Left renal cortex interstitium (tissue), 4 donors: ENCODE measurements at places on chromosomes 1 and 21.

DNA sequence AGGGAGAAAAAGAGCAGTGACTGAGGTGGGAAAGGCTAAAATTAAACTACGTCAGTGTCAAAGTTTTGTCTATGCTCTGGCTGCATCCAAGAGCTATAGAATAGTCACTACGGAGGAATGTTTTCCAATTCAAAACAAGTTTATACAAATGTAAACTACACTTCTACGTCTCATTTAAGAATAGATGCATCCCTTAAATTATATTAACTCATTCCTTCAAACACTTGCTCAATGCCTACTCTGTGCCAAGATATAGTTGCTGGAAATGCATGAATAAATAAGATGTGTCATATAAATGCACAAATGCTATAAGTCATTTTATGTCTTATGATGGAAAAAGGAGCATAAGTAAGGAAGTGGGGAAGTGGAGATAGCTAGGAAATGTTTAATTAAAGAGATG, 4.2 kb upstream of the COLGALT2 start:
- DNase-seq = no peak

- no peak for DNase-seq
Observed at GRCh38 chr1:33635336-33636012, 163.0 kb downstream of the ZSCAN20 start.

DNA sequence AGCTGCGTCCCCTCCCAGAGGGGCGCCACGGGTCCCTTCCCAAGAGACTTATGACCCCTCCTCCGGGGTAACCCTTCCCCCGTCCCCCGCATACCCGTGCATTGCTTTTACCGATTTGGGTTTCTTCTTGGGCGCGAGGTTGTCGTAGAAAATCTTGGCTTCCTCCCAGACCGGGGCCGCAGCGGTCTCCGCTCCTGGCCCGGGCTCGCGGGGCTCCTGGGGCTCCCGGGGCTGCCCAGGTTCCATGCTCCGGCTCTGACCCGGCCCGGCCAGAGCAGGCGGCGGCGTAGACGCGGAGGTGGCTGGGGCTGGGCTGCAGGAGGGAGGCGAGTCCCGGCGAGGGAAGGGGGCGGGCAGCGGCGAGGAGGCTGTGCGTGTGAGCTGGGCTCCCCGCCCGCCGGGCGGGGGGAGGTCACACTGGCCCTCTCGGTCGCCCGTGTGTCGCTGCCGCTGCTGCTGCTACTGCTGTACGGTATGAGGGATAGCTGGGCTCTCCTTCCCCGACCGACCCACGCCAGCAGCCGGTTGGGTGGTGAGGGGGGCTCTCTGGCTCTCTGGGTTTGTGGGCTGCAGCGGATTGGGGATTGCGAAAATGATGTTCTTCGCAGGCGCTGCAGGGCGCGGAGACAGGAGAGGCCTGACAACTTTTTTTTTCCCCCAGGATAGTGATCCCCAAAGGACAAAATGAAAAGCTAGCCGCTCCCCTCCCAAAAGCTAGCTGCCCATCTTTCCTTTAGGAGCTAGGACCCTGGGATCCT, at the start of gene NT5C1A:
Gene NT5C1A, minus strand, starts transcription at position 315 of the 758 bp plus-strand sequence. Its CDS starts 69 bp downstream, at position 246.
- DNase-seq = no peak

DNA sequence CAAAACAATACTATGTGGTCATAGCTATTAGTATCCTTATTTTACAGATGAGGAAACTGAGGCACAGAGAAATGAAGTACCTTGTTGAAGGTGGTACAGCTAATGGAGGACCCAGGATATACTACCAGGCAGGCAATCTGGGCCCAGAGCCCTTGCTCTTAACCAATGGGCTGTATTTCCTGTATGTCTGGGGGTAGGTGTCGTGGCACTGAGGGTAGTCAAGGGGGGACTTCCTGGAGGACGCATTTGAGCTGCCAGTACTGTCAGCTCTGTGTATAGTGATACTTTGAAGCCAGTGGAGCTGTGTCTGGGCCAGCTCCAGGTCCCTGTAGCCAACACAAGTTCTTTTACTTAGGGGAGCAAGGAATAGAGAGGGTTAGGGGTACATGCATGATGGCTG, 34.9 kb downstream of the FAM151A start:
- DNase-seq = no peak

GRCh38 chr1:115450501-115451040, 112.5 kb upstream of the NGF start:
- DNase-seq = no peak

- DNase-seq = no peak
Observed at GRCh38 chr21:41726058-41726558, 40.7 kb downstream of the RIPK4 start.
